Stimulated activated CD4-positive, alpha-beta T cell treated with anti-CD3 and anti-CD28 coated beads, Interleukin-2, amount 100 ng/mL, for 24 hours (primary cell): ENCODE measurements at places on chromosomes 3 and 15.

DNA sequence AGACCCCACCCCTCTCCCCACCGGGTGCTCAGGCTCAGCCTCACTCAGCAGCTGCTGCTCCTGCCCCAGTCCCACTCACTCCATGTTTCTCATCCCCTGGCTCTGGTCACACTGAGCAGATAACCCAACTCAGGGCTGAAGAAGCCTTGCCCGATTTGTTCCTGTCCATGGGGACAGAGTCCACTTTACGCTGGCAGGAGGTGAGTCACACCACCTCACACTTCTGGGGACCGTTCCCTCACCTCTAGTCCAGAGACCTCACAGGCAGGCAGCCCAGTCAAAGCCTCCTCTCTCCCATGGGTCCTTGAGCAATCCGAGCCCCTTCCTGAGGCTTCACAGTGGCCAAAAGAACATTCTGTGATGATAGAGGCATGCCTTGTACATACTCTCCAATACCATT, 1.4 kb downstream of the CIDEC start:
- DNase-seq = no peak

DNA sequence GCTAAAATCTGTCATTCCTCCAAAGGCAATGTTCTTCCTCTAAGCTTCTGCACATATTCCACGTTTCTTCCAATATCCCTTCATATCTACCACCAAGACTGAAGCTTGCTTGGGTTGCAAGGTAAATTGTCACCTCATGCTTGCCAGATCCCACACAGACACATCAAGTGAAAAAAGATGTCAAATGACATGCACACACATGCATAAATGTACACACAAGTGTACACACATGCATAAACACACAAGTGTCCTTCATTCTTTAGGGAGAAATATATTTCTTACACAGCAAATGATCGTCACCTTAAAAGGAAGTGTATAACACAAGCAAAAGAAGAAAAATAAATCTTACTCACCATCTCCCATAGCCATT, 59.4 kb downstream of the CLASP2 start:
- DNase-seq = no peak

DNA sequence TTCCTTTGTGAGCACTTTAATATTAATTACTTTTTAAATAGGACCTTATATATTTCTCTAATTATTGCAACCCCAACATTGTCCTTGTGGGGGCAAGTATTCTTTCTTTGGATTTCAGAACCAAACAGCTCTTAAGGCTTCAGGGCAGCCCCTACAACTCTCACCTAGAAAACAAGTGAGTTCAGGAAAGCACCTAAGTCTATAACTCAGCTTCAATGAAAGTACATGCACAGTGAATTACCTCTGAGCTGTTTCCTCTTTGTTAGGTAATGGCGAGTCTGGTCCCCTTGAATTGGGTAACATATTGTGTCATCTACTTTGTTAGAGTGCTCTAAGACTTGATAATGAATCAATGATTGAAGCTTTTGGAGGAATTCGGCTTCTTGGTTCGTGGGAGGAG, 545.7 kb downstream of the NLGN1 start:
- no peak for DNase-seq

DNA sequence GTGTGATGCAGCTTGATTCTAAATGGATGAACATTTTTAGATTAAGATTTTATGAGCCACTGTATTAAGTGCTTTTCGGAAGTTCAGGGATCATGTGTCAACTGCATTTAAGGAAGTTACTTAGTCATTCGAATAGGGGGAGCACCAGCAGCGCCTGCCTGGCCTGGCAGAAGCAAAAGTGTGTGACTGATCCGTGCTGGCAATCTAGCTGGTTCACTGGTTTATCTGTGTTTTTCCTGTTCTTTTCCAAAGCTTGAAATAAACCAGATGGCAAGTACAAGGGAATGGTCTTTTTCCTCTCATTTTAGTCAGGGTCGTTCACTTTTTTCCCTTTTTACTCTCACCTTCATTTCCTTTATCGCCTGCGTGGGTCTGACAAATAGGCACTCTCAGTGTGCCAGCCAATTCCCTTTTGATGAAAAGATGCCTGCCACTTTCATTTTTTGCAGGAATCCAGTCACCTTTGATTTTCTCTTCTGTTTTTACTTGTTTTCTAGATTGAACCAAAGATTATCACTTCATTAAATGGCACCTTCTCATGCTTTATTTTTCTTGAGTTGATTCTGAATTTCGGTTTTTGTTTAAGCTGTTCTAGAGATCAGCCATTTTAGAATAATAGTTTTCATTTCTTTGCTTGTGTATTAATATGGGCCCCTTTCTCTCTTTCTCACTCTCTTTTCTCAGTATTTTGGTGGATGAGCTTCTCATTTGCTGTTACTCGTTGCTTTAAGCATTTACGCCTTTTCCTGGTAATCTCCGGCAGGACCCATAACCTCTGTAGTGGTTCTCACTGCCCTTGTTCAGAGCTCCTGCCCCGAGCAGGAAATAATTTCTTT, 2.8 kb downstream of the ABHD2 start:
- peak; percentile 54 for DNase-seq

DNA sequence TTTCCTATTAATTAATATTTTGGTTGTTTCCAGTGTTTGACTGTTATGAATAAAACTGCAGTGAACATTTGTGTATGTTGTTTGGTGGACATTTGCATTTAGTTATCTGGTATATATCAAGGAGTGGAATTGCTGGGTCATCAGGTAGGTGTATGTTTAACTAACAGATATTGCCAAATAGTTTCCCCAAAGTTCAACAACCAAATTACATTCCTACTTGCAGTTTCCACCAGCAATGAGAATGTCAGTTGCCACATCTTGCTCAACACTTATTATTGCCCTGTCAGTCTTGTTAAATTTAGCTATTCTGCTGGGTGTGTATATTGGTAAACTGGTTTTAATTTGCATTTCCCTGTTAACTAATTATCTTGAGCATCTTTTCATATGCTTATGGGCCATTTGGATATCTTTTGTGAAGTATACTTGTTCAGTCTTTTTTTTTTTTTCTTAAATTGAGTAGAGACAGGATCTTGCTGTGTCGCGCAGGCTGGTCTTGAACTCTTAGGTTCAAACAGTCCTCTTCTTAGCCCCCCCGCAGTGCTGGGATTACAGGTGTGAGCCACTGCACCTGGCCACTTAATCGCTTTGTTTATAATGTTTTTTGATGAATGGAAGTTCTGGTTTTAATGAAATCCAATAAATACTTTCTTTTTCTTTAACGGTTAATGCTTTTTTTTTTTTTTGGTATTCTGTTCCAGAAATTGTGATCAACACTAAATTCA, 7.9 kb downstream of the FEM1B start:
- no peak for DNase-seq

DNA sequence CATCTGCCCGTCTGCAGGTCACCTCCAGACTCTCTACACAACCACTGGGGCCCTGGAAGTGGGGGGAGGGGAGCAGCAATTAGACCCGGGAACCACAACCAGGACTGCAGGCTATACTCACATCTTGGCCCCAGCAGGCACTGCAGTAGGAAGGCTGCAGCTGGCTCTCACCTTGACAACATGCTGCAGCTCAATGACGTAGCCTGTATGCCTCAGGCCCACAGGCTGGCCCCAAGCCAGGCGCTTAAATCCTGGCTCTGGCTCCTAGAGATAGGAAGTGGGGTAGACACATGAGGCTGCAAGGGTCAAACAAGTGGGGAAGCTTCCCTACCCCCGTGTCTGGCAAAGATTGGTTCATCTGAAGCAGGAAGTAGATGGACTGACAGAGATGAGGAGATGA, 4.6 kb upstream of the QRICH1 start:
- no peak for DNase-seq

- no peak for DNase-seq
These were observed 400.9 kb upstream of the MCTP2 start for GRCh38 chr15:93830221-93831080.

DNA sequence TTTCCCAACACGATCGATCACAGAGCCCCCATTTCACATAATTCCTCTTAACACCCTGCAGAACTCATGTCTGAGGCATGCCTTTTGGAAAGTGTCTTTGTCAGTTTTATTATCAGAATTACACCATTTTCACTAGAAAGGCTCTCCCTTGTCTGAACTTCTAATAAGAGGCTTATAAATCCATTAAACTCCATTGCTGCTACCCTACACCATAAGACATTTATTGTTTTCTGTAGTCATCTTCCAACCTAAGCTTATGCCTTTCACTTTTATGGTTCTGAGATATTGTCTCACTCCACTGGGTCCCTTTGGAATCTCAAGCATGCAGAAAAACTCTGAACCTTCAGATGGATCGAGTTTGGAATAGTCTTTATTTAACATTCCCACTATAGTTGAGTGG, 50.2 kb upstream of the TPM1 start:
- no peak for DNase-seq

DNA sequence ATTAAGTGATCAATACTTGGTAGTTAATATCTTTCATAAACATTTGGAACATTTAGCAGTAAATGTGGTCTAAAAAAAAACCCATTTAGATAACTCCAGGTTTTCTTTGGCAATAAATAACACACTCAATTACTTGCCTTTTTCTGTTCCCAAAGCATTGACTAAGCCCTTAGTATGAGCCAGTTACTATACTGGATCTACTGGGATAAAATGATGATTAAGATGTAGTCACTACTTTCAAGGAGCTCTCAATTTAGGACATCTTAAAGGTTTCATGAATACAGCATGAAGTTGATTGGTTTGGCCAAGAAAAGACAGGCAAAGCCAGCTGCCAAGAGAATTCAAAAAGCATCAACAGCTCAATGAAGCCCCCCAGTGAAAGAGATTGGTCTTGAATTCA, 250.9 kb downstream of the EPHA3 start:
- DNase-seq = no peak

DNA sequence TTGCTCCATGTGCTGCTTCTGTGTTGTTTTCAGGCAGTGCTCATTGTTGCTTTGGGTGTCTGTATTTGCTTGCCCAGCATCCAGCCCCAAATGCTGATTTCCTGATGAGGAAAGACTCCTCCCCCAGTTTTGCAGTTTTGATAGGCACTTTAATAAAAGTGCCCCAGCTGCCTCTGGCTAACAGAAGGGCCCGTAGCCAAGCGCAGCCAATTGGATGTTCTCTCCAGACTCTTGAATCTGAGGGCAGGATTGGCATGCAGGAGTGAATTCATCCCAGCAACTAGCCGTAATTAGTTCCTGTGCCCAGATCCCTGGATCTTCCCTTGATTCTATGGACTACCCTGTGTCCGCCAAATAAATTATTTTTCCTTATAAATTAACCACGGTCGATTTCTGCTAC, 14.8 kb upstream of the SEMA5B start:
- DNase-seq = no peak

- no peak for DNase-seq
These were observed 1051.9 kb downstream of the FHIT start for GRCh38 chr3:60199306-60199705.

GRCh38 chr3:76679541-76679940, 360.4 kb upstream of the ROBO2 start:
- no peak for DNase-seq

- DNase-seq = no peak
These were observed 73.9 kb downstream of the CPN2 start for GRCh38 chr3:194277104-194277785.

DNA sequence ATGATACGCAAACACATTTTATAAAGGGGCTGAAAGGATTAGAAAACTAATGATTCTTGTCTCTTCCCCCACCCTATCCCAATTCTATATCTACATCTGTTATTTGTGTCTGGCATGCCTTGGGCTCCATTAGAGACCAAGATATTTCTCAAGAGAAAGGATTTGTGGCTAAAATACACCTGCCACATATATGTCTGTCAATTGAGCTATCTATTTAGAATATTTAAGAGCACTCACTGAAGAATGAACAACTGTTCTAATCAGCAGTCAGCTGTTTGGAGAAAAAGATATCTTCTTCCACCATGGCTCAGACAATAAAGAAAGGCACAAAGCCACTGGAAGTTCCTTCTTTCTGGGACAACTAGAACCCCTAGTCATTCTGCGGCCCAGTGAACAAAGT, 61.7 kb upstream of the LRRN1 start:
- no peak for DNase-seq

DNA sequence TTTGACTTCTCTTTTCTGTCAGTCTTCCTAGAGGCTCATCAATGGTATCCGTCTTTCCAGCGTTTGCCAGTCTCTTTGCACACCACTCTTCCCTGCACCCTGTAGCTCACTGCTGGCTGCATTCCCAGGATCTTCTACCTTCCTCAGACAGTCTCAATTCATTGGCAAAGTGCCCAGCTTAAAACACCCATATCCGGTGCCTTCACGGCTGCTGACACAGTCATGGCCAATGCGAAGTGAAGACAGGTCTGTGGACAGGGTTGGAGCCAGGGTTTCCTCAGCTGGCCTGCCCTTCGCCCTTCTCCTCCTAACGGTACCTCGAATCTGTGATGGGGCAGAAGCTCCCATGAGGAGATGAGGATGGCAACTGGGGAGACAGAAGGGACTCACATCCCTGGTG, 36.1 kb downstream of the PTH1R start:
- no peak for DNase-seq

- no peak for DNase-seq
These were observed 14.0 kb downstream of the CHD2 start for GRCh38 chr15:92914103-92914499.

DNA sequence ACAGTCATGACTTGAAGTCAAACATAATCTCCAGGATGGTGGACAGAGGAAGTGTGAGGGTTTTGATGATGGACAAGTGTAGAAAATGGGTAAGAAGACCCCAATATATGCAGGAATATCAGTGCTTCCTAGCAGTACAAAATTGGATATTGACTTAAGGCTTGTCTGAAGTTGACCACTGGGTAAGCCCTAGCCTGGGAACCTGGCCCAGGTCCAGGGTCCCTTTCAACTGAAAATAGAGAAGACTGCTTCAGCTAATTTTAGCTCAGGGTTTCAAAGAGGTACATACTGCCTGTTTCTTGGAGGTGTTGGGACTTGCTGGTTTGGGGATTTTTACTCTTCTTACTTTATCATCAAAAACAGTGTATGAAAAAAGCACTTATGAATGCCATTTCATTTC, 4.7 kb downstream of the NR1D2 start:
- DNase-seq = no peak

GRCh38 chr3:11699083-11699427, 55.3 kb upstream of the VGLL4 start:
- no peak for DNase-seq

DNA sequence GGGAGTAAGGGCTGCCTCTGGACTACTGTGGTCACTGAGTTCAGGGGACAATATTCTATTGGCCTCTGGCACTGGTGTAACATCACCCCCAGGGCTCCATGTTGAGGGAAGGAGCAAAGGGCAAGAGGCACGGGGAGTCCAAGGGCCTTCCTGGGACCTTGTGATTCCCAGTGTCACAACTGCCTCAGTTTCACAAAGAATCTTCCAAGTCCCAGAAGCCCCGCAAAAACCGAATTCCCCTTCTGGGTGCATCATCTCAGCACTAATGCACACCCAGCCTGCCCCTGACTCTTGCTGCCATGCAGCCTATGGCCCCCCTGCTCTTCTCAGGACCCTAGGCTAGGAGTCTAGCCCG, 5.5 kb downstream of the AMOTL2 start:
- DNase-seq = no peak

- peak; percentile 85 for DNase-seq
These were observed 89.4 kb downstream of the LINGO1 start for GRCh38 chr15:77543159-77543882.

- no peak for DNase-seq
These were observed 198.2 kb downstream of the SSR3 start for GRCh38 chr3:156356537-156357363.

GRCh38 chr3:25585361-25586166, 79.1 kb downstream of the TOP2B start:
- DNase-seq = no peak

GRCh38 chr3:6697722-6698121, 163.2 kb upstream of the GRM7 start:
- no peak for DNase-seq
